ENCODE measurements at places on chromosomes 16 and 17. TPM values are rescaled to one million over a fixed set of nuclear protein-coding genes. Genes with fewer than 3 reads are reported as not detected.

- no peak for DNase-seq
- H3K4me1 ChIP-seq = peaks cover 14% of the 10 kb centered on the region
- H3K4me3 ChIP-seq = no peak overlapping the region
- no peak overlapping the region for H3K27ac ChIP-seq
- no peaks in the 10 kb centered on the region for H3K36me3 ChIP-seq
Observed at GRCh38 chr17:39064374-39064773, 87.1 kb downstream of the PLXDC1 start.

DNA sequence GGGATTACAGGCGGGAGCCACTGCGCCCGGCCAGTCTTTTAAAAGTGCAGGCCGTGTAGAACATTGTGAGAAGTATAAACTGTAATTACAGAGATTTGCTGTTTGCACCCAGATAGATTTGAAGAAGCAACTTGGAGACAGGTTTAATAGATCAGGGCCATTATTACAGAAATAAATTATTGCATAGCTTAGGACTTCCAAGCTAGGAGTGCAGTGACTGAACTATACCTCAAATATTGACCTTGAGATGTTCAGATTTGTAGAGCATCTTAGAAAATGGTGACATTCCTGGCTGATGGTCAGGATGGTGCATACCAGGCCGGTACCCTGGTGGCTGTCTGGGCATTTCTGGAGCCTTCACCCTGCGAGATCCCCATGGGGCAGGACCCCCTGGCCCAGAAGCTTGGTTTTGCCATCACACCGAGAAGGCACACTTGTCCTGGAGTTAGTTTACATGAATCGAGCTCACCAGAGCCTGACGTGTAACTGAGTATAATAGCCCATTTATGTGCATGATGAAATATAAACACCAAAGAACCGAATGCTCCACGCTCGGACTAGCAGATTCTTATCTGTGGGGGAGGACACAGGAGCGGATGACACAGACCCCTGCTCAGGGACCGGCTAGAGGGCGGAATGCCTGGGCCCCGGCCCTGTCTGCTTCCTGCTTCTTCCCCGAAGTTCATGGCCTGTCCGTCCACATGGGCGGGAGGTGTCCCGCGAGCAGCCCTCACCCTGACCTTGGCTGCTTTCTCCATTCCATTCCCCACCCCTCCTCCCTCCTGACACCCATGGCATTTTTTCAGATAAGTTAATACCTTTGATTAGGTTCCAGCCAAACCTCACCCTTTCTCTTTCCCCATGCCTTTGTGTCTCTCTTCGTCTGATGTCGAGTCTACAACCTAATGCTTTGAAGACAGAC is 32.1 kb downstream of the CCDC40 start:
- no peaks in the 10 kb centered on the region for H3K4me1 ChIP-seq
- no peak for DNase-seq
- H3K27ac ChIP-seq = no peak overlapping the region
- H3K4me3 ChIP-seq = no peak overlapping the region
- H3K36me3 ChIP-seq = no peaks in the 10 kb centered on the region

- no peaks in the 10 kb centered on the region for H3K27me3 ChIP-seq
- peaks cover 22% of the 10 kb centered on the region for H3K4me1 ChIP-seq
- H3K4me3 ChIP-seq = peak within 1 kb of the TSS; percentile 89
- H3K27ac ChIP-seq = peak within 1 kb of the TSS; percentile 97
Observed at GRCh38 chr16:67483150-67483549, at the start of gene AGRP. AGRP (minus strand) TSS chr16:67483547; CDS start chr16:67483398, 149 bp downstream.

GRCh38 chr17:17921192-17922069 is 50.8 kb downstream of the TOM1L2 start:
- peaks cover 4% of the 10 kb centered on the region for H3K4me1 ChIP-seq
- no peak for DNase-seq
- H3K27ac ChIP-seq = no peak overlapping the region
- no peaks in the 10 kb centered on the region for H3K27me3 ChIP-seq
- H3K36me3 ChIP-seq = no peaks in the 10 kb centered on the region

- no peak for DNase-seq
- peaks cover 2% of the 10 kb centered on the region for H3K27me3 ChIP-seq
- no peak overlapping the region for H3K27ac ChIP-seq
- no peaks in the 10 kb centered on the region for H3K36me3 ChIP-seq
- H3K4me1 ChIP-seq = peaks cover 15% of the 10 kb centered on the region
Observed at GRCh38 chr16:22380529-22380928, 6.1 kb upstream of the CDR2 start.

GRCh38 chr17:46191322-46192188 is 1.7 kb downstream of the KANSL1 start:
- peaks cover 8% of the 10 kb centered on the region for H3K36me3 ChIP-seq
- H3K4me1 ChIP-seq = peaks cover 72% of the 10 kb centered on the region
- peak overlapping the region; percentile 86 for H3K4me3 ChIP-seq
- peak; percentile 25 for DNase-seq
- peak overlapping the region; percentile 99 for H3K27ac ChIP-seq
- H3K27me3 ChIP-seq = no peaks in the 10 kb centered on the region

- H3K27me3 ChIP-seq = peaks cover 2% of the 10 kb centered on the region
- H3K4me3 ChIP-seq = no peak overlapping the region
- H3K4me1 ChIP-seq = peaks cover 46% of the 10 kb centered on the region
- DNase-seq = no peak
- peaks cover 16% of the 10 kb centered on the region for H3K36me3 ChIP-seq
- H3K27ac ChIP-seq = peak overlapping the region; percentile 81
Observed at GRCh38 chr17:59790910-59791309, 83.5 kb downstream of the VMP1 start.

- no peaks in the 10 kb centered on the region for H3K4me1 ChIP-seq
- no peak for DNase-seq
- H3K27ac ChIP-seq = no peak overlapping the region
- peaks cover 3% of the 10 kb centered on the region for H3K27me3 ChIP-seq
Observed at GRCh38 chr16:81175325-81175891, 63.1 kb upstream of the BCO1 start.

- H3K4me3 ChIP-seq = no peak overlapping the region
- H3K27ac ChIP-seq = no peak overlapping the region
- no peaks in the 10 kb centered on the region for H3K36me3 ChIP-seq
- peaks cover 8% of the 10 kb centered on the region for H3K27me3 ChIP-seq
- DNase-seq = no peak
Observed at GRCh38 chr17:55635253-55635914, 87.3 kb downstream of the TMEM100 start.

GRCh38 chr16:82655720-82656490 is 29.1 kb downstream of the CDH13 start:
- H3K4me3 ChIP-seq = peak overlapping the region; percentile 16
- DNase-seq = no peak
- peaks cover 2% of the 10 kb centered on the region for H3K36me3 ChIP-seq

DNA sequence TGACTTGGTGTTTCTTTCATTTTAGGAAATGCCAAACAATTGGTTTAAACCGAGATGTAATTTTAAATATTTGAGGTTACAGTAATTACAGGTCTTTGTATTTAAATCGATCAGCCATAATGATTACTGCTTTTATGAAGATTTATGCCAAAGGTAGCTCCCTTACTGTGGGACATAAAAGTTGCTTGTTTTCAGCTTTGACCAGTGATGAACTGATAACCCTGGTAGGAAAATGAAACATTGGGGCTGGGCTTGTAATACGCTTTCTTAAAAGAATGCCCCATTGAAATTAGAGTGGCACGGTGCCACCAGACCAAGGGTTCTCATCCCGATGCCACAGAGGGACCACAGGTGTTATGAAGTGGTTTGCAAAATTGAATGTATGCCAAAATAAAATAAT is 7.3 kb downstream of the TNRC6A start:
- H3K27me3 ChIP-seq = no peaks in the 10 kb centered on the region
- H3K36me3 ChIP-seq = peaks cover 28% of the 10 kb centered on the region

- no peaks in the 10 kb centered on the region for H3K27me3 ChIP-seq
- peaks cover 17% of the 10 kb centered on the region for H3K36me3 ChIP-seq
- no peak overlapping the region for H3K27ac ChIP-seq
- H3K4me1 ChIP-seq = no peaks in the 10 kb centered on the region
Observed at GRCh38 chr17:37133136-37133535, 184.4 kb downstream of the AATF start.

TRAP1 gene
- total RNA-seq = 351 TPM

ASGR2 gene
- not detected for total RNA-seq

TP53TG3F gene
- not detected for total RNA-seq

ZNF830 gene
- total RNA-seq = 29.7 TPM

PRR11 gene
- total RNA-seq = 29.4 TPM

RDM1 gene
- 1.7 TPM for total RNA-seq

NACA2 gene
- 0.60 TPM for total RNA-seq

C17orf50 gene
- not detected for total RNA-seq

NPIPA3 gene
- 2.7 TPM for total RNA-seq

MPO gene
- not detected for total RNA-seq

CA4 gene
- total RNA-seq = not detected

Measured in activated T-helper 1 cell treated with anti-CD3 and anti-CD28 coated beads, Interleukin-12 subunit alpha, Interleukin-12 subunit beta, Interleukin-2, Interleukin-4 antibody, amounts not matched to agents 30 ng/mL and 10 ng/mL and 1 ng/mL, durations not matched to agents 14 hours and 24 hours and 36 hours (primary cell).